ENCODE measurements at places on chromosomes 5 and 9.

DNA sequence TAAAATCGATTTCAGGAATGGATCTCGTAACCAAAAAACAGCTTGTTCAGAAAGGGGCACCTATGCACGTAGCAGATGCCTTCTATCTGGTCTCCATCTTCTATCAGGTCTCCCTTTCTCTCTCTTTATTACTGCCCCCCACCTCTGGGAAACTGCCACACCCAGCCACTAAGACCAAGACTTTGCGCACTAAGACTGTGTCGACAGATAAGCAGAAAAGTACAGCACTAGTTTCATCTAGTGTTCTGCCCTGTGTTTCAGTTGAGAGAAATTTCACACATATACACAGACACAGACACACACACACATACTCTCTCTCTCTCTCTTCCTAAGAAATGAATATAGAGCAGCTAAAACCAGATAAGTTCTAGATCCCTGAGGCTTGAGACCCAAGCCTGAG lies 210.1 kb upstream of the MAP3K1 start:
- no peak for DNase-seq

DNA sequence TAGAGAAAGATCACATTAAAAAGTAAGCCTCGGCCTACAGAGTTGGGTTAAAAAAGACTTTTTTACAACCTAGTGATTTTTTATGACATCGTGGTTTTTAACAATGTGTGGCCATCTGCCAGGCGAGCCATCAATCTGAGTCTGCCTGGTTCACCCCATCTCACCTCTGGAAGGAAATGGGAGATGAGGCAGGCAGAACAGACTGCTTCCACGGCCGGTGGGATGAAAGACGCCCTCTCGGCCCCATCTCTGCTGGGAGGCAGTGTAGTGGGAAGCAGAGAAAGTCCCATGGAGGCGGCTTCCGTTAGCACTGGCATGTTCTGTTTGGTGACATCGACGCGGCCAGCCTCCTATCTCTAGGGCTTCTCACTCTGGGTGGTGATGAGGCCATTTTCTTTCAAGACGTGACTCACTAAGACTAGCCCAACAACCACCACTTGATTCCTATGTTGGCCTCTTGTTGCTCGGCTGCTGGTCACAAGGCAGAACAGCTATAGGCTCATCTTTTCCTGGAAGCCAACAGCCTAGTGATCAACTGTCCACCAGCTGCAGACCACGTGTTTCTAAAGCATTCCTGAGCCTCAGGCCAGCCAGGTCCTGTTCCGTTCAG lies 132.4 kb upstream of the OTULINL start:
- no peak for DNase-seq

GRCh38 chr5:157431544-157432200 lies 28.3 kb upstream of the NIPAL4 start:
- DNase-seq, result no peak

DNA sequence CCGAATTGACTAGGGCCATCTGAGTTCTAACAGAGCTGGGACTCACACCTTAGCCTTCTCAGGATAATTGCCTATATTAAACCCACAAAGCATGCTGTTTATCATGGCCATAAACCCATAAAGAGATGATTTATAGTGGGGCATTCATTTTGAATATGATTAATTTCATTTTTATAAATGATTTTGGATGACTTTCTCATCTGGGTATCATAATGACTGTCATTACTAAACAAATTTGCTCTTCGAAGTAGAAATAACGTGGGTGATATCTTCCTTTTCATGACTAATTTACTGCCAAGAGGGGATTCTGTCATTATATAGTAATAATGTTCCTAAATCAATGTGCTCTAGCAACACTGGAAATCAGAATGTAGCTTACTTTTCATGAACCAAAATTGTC lies 498.2 kb downstream of the CDH12 start:
- DNase-seq, result no peak

DNA sequence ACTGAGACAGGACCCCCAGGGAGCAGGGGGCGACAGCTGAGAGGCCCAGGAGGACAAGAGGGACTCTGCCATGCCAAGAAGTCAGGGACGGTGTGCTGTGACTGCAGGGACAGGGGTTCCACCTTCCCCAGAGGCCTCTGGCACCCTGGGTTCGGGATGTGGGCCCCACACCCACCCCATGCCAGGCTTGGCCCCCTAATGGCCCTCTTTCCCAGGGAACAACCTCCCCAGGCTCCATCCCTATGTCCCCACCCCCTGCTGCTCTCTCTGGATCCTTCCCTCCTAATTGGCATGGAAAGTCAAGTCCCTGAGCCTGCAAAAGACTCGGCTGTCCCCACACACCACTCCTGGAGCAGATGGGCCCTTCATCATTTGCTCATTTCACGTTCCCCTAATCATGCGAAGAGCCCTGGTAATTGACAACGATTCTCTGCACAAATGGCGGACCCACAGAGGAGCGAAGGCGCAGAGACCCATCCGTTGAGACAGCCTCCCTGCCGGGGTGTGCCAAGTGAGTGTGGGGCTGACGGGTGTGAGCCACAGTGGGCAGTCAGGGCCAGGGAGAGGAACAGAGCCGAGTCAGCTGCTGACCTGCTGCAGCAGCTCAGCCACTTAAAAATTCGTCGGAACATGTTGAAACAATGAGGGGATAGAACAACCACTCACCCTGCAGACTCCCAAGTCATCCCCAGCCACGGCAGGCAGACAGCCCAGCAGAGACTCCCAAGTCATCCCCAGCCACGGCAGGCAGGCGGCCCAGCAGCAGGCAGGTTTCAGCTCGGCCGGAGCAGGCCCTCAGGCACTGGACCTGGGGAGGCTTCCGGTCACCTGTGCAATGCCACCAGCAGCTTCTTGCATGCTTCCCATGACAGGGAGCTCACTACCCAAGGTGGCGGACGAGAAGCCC lies 109.0 kb downstream of the VAV2 start:
- no peak for DNase-seq

DNA sequence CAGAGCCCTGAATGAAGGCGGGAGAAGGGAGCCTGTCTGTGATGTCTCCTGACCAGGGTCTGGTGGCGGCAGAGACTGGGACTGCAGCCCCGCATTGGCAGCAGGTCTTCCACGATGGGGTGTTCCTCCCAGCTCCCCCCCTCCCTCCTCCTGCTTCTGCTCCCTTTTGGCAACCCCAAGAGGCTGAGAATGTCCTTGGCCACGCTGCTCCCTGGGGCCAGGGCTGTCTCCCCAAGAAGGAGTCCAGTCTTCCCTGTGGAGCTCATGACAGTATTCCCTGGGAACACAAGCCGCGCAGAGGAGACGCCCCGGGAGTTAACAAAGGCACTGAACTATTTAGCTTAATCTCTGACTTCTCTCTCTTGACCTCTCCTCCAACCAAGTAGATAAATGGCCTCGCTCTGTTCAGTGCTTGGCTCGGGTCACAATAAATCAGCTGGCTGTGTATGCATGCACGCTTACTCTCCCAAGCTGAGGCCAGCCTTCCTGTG lies 84.0 kb upstream of the NEURL1B start:
- no peak for DNase-seq

DNA sequence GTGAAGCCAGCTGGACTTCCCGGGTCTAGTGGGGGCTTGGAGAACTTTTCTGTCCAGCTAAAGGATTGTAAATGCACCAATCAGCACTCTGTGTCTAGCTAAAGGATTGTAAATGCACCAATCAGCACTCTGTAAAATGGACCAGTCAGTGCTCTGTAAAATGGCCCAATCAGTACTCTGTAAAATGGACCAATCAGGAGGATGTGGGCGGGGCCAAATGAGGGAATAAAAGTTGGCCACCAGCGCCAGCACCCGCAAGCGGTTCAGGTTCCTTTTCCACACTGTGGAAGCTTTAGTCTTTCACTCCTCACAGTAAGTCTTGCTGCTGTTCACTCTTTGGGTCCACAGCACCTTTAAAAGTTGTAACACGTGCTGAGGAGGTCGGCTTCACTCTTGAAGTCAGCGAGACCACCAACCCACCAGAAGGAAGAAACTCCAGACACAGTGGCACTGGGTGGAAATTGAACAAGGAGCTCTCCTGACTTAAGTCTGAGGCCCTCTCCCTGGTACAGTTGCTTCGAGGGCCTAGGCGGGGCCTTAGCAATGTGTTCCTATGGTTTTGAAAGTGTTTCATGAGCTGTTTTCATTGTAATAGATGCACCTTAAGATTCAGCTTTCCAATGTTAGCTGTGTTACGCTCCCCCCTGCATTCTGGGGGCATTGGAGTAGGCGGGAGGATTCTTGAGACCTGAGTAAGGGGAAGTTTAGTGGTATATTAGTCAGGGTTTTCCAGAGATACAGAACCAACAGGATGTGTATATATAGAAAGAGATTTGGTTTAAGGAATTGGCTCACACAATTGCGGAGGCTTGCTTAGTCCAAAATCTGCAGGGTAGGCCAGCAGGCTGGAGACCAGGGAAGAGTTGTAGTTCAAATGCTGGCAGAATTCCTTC lies 21.5 kb upstream of the MYO10 start:
- DNase-seq, result no peak

- no peak for DNase-seq
Measured at GRCh38 chr9:124290053-124290591, 32.4 kb downstream of the NEK6 start.

GRCh38 chr9:72150127-72150526 lies 887 bp downstream of the GDA start:
- no peak for DNase-seq

- DNase-seq, result no peak
Measured at GRCh38 chr5:69039829-69040228, 54.0 kb upstream of the SLC30A5 start.

- no peak for DNase-seq
Measured at GRCh38 chr9:93464876-93465275, 11.5 kb upstream of the FAM120AOS start.

- peak; percentile 21 for DNase-seq
Measured at GRCh38 chr5:91381774-91382359, 1.2 kb downstream of the ARRDC3 start.

DNA sequence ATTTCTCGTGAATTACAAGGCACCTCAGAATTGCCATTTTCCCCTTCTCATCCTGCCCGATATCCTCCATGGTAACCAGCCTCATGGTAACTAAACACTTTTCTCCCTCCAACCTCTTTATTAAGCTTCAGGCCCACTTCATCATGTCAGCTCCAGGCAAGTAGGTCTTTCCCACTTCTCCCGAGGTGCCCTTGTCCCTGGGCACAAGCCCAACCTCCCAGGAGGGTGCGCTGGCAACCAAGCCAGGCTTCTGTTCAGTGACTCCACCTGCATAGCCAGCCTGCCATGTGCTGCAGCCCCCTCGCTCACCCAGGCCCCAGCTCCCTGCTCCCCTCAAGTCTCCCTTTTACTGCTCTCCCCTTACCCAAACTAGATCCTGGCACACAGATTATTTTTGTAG lies 47.4 kb upstream of the AFAP1L1 start:
- DNase-seq, result no peak

DNA sequence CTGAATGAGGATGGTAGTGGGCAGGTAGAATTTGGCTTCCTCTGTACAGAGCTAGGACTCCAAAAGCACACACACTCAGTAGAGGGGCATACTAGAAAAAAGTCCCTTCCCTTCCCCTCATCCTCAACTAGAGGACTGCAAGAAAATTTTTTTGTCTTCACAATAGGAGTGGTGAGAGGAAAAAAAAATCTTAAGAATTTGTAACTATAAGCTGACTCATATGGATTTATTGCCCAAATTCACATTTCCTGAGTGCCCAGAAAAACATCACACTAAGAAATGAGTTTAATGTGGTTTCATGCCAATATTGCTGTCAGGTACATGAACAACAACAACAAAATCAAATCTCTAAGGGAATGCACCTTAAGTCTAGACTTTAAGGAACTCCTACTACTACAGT lies 43.7 kb downstream of the RANBP6 start:
- DNase-seq, result no peak

GRCh38 chr9:138115506-138115905 lies 237.9 kb downstream of the CACNA1B start:
- no peak for DNase-seq

DNA sequence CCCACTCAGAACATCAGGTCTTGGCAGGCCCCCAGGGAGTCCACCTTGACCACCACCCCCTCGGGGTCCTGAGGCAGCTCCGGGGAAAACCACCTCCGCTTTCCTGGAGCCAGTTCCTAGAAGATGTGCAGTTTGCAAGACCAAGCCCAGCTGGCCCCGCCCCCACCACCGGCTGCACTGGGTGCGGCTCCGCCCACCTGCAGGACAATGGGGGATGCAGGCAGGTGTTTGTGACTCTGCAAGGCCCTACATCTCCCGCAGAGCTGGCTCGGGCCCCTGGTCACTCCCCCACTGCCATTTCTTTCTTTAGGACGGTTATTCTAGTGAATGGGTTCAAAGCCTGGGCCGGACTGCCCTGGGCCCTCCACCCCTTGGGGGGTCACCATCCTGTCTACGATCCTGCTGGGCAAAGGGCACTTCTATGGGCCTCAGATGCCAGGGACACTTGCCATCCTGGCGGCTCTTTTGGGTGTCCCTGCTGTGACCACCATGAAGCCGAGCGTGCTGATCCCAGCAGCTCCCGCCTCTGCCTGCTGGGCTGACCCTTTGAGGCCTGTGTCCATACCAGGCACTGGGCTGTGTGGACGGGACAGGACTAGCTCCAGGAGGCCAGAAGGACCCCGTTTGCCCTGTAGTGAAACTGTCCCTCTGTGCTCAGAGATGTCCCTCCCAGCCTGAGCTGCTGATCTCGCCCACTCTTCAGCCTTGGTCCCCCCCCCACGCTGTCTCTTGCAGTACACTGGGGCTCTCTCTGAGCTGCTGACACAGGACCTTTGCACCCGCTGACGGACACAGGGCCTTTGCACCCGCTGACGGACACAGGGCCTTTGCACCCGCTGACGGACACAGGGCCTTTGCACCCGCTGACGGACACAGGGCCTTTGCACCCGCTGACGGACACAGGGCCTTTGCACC lies 5.9 kb upstream of the NACC2 start:
- peak; percentile 74 for DNase-seq

- no peak for DNase-seq
Measured at GRCh38 chr5:35047785-35048404, at the start of gene AGXT2. TSS of gene AGXT2 (minus strand) at chr5:35047949. CDS start at chr5:35047892, 57 bp downstream.

DNA sequence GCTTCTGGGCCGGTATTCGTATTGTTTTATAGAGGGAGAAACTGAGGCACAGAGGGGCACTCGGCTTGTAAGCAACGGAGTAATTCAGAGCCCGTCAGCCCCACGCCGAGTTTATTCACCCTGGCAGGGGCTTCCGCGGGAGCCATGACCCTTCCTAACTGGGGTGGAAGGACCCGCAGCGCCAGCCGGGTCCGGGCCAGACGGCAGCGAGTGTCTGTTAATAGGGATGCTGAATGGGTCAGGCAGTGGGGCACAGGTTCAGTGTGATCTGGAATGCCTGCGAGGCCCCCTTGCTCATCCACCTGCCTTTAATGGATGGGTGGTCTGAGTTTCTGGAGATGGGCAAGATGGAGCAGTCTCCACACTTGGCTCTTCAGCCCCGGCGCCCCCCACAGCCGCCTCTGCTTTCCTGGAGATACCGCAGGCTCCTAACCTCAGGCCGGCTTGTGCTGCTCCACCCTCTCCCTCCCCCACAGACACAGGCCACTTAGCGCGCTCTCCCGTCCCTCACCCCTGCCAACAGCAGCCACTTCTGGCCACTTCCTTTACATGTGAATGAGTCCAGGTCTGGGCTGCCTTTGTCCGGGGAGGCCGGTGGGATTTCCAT lies 147.1 kb downstream of the ERCC6L2 start:
- DNase-seq, result peak; percentile 13

DNA sequence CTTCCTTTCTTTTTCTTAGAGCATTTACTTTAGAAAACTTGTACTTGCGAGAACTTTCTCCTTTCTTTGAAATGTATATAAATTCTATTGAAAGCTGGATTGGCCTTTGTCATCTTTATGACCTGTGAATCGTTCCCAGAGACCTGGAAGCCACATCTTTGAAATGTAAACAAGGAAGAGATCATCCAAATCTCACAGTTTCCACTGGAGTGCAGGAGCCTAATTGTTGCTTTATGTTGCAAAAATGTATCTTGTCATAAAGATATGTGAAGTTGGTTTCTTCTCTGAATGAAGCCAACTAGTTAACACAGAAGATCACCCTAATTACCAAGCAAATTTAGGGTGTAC lies 1101.8 kb downstream of the TAF11L14 start:
- DNase-seq, result no peak
